ENCODE measurements at places on chromosomes 5 and 9. TPM values are rescaled to one million over a fixed set of nuclear protein-coding genes. Genes with fewer than 3 reads are reported as not detected.

DNA sequence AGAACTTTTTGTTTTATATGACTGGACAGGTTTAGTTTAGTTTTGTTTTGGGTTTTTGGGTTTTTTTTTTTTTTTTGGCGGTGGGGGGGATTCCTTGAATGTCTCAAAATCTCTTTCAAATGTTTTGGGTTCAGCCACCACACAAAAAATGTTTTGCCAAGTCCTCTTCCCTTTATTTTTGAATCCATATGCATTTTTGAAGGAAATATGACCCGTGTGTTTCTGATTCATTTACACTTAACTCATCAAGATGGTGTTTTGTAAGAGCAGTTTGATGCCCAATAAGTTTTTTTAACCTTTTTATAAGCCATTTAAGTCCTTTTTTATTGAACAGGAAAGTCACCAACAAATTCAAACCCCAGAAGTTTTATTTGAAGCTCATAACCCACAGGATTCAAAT, 209.8 kb downstream of the CWC27 start:
- DNase-seq = no peak

GRCh38 chr5:58294598-58295305, 165.1 kb downstream of the PLK2 start:
- DNase-seq = no peak

DNA sequence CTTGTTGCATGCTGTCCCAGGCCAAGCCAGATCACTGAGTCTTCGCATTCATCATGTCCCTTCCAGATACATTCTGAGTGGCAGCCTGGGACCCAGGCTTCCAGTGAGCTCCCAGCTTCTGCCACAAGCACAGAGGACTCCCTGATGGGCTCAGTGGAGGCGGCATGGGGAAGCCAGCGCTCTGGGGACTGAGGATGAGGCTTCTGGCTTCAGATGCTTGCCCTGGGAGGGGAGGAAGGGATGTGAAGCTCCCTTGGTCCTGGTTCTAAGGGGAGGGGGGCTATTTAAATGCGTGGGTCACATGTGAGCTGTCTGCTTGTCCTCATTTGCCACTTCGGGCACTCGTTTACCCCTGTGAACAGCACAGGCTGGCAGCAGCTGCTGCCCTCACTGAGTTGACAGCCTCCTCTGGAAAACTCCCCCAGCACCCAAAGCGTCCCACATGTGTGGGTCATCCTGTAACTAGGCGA, 174.0 kb downstream of the NR3C1 start:
- DNase-seq = no peak

GRCh38 chr9:21154018-21154608, 12.3 kb downstream of the IFNA21 start:
- DNase-seq = no peak

GRCh38 chr5:115639377-115639776, 13.5 kb upstream of the TMED7 start:
- no peak for DNase-seq

GRCh38 chr5:111552896-111553295, 40.6 kb upstream of the STARD4 start:
- DNase-seq = no peak

DNA sequence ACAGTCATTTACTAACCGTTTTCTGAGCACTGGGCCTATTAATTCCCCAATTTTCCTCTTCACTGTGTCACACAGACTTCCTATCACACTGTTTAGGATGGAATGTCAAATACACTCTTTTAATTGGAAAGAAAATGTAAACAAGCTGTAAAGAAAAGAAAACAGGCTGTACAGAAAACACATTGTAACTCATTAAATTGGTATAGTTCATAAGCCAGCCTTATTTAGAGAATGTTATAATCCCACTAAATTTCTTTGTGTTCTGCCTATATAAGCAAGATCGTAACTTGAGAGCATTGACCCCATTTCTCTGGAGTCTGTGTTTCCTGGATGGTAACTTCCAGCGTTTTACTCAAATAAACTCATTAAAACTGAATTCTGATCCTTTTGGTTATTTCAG, 46.5 kb downstream of the TARS1 start:
- no peak for DNase-seq

DNA sequence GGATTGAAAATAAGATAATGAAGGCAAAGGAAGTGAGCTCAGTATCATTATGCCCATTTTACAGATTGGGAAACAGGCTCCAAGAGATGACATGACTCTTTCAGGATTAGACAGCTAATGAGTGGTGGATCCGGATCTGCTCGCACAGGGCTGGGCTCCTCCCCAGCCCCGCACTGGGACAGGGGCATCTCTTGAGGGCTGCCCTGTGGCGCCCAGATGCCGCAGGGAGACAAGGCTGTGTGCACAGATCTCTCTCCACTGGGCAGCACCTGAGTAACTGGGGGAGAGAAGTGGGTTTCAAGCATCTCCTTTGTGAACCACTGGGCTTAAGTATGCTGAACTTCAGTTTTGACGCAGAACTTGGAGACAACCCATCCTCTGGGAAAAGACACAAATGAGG, 43.9 kb downstream of the ADAMTS2 start:
- DNase-seq = no peak

- DNase-seq = no peak
Measured at GRCh38 chr9:436482-436881, 221.8 kb downstream of the DOCK8 start.

DNA sequence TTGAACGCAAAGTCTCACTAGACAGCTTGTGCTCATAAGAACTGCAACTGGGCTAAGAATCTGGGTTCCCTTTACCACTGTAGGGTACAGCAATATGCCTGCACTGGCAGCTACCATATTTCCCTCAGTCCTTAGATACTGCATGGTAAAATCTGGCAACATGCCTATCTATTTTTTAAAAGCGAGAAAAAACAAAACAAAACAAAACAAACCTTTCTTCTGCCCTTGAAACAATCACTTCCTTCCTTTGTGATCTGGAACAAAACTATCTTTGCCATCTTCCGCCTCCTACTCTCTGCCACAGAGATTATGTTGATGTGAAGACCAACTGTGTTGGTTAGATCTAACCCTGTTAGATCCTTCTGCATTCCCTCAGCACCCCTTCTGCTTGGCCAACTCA, 242.9 kb downstream of the EBF1 start:
- no peak for DNase-seq

DNA sequence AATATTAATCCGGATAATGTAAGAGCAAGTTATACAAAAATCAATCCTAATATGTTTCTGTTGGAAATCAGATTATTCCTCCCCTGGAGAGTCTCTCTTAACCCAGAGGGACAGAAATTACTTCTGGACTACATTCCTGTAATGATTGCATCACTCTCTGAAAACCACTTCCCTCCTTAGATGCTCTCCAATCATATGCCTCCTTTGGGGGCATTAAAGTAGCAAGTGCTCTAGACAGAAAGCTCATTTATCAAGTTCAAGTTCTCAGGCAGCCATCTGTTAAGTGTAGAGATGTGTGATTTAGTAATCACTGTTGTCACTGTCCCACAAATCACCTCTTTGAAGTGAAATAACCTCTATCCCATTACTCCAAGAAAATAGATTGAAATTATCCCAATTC, 247.1 kb downstream of the SLCO4C1 start:
- DNase-seq = no peak

- no peak for DNase-seq
Measured at GRCh38 chr5:181036816-181037364, 3.2 kb upstream of the BTNL9 start.

GRCh38 chr5:174796711-174797192, 72.4 kb downstream of the MSX2 start:
- no peak for DNase-seq

DNA sequence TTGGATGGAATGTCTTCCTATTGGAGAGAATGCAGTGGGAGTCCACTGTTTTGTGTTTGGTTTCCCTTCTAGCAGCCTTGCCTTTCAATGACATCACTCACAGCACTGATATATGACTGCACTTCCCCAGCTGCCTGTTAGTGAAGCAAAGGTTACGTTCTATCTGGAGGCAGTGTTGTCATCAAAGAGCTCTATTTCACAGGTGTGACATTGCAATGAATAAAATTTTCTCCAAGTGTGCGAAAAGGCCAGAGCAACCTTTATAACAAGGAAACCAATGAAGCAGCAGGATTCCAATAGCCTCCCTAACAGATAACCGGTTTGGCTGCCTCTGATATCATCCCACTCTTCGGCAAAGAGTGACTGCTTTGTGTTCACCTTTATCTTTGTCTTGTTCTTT, 523.5 kb upstream of the ZNF608 start:
- no peak for DNase-seq

DNA sequence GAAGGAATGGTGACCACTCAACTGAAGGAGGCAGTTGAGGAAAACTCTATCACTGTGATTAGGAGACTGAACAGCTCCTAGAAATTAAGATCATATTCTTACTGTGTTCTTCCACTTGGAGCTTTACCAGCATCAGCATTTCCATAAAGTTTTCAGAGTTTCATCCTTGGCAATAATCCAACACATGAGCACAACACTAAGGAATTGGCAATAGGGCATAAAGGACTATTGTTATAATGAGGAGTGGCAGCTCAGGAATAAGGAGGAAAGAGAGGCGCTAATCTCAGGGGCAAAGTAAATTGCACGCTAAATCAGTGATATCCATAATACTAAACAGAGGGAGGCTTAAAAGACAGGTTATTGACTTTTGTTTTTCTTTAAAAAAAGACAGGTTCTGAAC, 338.9 kb downstream of the EFNA5 start:
- DNase-seq = no peak

GRCh38 chr9:15389631-15390030, 33.0 kb upstream of the SNAPC3 start:
- no peak for DNase-seq

- no peak for DNase-seq
Measured at GRCh38 chr5:122756264-122756911, 18.5 kb upstream of the SNX2 start.

GRCh38 chr9:2655411-2655901, 33.9 kb downstream of the VLDLR start:
- no peak for DNase-seq

- no peak for DNase-seq
Measured at GRCh38 chr9:1876891-1877496, 138.2 kb upstream of the SMARCA2 start.

- no peak for DNase-seq
Measured at GRCh38 chr9:116942593-116943061, 255.5 kb downstream of the TRIM32 start.

DNA sequence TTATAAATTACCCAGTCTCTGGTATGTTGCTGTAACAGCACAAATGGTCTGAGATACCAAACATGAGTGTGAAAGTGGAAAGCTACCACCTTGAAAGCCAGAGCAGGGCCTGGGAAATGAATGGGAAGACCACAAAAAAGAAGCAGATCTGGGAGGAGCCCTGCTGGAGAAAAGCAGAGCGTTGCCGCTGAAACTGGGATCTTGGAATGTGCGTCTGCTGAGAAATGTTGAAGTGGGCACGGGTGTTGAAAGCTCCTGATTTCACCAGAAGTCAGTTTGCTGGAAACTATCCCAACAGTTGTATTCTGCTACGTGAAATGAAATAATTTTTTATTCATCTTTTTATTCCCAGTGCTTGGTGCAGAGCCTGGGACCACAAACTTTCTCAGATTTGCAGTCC, 40.0 kb downstream of the NUDT12 start:
- DNase-seq = peak; percentile 9

GRCh38 chr9:69036309-69036708, 757 bp downstream of the FXN start:
- no peak for DNase-seq

- DNase-seq = no peak
Measured at GRCh38 chr9:19306568-19306967, 73.5 kb downstream of the RPS6 start.

DNA sequence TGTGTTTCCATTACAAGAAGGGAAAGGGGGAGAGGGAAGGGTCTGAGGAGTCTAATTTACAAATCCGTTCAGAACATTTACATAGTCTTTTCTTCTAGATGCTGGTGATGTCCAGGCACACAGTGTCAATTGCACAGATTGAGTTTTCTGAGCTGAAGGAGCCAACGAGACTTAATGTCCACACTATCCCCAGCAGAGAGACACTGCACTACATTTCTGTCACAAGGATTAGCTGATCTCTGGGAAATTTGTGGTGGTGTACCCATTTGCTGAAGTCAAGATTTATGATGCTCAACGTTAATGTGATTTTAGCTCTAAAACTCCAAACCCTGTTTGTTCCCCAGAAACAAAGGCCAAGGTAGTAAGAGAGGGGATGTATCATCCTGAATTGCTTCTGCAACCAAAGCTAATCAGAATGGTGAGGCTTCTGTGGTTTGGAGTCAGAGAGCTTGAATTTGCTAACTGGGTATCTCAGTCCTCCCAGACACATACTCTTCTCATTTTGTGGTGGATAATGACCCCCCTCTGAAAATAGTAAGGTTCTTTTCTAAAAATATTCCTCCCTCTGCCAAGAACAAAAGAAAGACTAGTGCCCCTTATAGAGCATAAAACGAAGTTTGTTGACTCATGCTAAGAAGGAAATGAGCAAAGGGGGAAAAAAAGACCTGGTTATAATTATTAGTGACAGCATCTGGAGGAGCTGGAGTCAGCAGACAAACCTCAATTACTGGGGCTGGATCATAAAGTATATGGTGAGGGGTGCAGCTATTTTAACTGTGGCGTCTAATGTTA, 416.9 kb downstream of the PSAT1 start:
- no peak for DNase-seq

- no peak for DNase-seq
Measured at GRCh38 chr9:81607593-81608288, 81.6 kb downstream of the TLE1 start.

DNA sequence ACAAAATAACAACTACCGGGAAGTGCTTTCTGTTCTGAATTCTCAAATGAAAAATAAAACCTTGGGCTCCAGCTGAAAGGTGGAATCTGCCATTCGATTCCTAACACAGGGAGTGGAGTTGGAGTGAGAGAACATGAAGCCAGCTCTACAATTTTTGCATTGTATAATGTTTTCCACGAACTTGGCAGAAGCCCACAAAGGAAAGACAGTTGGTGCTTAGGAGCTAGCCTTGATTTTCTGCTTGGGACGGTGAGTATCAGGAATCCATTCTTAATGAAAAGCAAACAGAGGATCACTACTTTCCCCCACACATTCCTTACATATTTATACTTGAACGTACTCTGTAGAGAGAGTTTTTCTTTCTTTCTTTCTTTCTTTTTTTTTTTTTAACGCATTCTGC, 74.2 kb upstream of the FBXL7 start:
- DNase-seq = no peak

DNA sequence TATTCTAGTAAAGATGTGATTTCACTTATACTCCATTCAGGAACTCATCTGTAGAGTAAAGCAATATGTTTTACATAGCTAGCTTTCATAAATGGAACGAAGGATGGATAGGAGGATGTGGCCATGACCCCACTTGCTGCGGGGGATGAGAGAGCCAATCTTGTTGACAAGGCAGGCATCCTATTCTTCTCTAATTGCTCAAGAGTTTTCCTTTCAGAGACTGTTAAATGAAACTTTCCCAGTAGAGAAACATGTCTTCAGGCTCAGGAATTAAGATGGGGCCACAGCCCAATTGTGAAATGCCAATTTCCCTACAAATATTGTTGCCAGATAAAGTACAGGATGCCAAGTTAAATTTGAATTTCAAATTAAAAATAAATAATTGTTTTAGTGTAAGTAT, 196.2 kb upstream of the TUT7 start:
- no peak for DNase-seq

- DNase-seq = no peak
Measured at GRCh38 chr5:149239917-149240316, 31.7 kb upstream of the AFAP1L1 start.

Gene DNAJC18
- 2.4 TPM for total RNA-seq

Gene EGFLAM
- total RNA-seq = 0.98 TPM

Gene ANKRA2
- 20.7 TPM for total RNA-seq

Gene TMEM203
- 36.2 TPM for total RNA-seq

Gene ENTPD2
- total RNA-seq = 26.3 TPM

Gene RICTOR
- 31.0 TPM for total RNA-seq

Gene MRRF
- total RNA-seq = 48.0 TPM

Gene BTNL9
- 4.1 TPM for total RNA-seq

Gene PCDHB10
- total RNA-seq = 0.40 TPM

All from left colon (tissue), 2 donors.